A549 (cell line): ENCODE measurements at places on chromosomes 13 and 19. TPM values are rescaled to one million over a fixed set of nuclear protein-coding genes. Genes with fewer than 3 reads are reported as not detected.

Gene CGB8
- 2.0 to 2.7 TPM (median 2.4 TPM) in 3 replicates for polyA plus RNA-seq

Gene TMPRSS9
- 0.04 TPM in 1 of 3 replicates, not detected in the others for polyA plus RNA-seq

Gene KIR2DL3
- not detected in 3 replicates for polyA plus RNA-seq

Gene ANKRD24
- 0.28 to 0.54 TPM (median 0.36 TPM) in 3 replicates for polyA plus RNA-seq

Gene ZNF575
- 1.4 to 2.2 TPM (median 1.5 TPM) in 3 replicates for polyA plus RNA-seq

Gene SEMA6B
- polyA plus RNA-seq: 8.0 to 9.0 TPM (median 9.0 TPM) in 3 replicates

Gene PROZ
- not detected in 3 replicates for polyA plus RNA-seq

Gene CYSLTR2
- not detected in 3 replicates for polyA plus RNA-seq

Gene LRRC8E
- polyA plus RNA-seq: 3.7 to 4.8 TPM (median 4.4 TPM) in 3 replicates

Gene SMIM44
- polyA plus RNA-seq: not detected in 3 replicates

Gene RNF225
- not detected in 3 replicates for polyA plus RNA-seq

Gene OXGR1
- polyA plus RNA-seq: not detected in 3 replicates

GRCh38 chr19:48123907-48124651 lies 13.5 kb upstream of the PLA2G4C start:
- DNase-seq: peak; percentile 36

GRCh38 chr13:110944121-110944967 lies 29.5 kb upstream of the ANKRD10 start:
- DNase-seq: peak; percentile 44

GRCh38 chr13:30268673-30269072 lies 38.7 kb downstream of the KATNAL1 start:
- no peak for DNase-seq

- DNase-seq: no peak
Observed at GRCh38 chr13:110937511-110938285, 22.8 kb upstream of the ANKRD10 start.

DNA sequence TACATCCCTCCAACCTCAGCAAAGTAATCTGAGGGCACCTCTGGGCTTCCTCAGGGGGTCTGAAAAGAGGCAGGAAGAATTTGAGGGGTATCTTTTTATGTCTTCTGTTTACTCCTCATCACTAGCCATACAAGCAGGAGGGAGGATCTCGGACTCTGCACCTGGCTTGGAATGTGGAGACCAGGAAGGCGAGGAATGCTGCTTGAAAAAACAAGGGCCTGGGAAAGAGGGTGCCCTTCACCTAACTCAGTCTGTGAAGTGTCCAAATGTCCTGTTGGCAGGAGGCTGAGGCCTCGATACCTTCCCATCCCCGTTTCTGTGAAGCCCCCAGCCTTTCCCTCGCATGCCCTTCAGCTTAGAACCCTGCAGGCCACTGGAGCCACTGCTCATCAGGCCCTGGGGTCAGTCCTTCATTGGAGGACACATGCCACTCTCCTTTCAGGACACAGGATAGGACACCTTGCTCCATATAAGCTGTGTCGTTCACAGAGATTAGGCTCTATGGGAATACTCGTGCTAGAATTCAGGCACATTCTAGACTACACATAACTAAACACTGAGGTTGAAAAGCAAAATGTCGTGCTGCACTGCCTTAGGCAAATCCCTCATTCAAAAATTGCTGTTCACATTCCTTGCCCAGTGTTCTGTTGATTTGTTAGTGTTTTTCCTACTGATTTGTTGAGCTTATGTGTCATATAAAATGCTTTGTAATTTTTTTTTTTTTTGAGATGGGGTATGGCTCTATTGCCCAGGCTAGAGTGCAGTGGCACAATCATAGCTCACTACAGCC lies 49.7 kb downstream of the ESD start:
- DNase-seq: no peak

- no peak for DNase-seq
Observed at GRCh38 chr13:51524829-51525566, 59.3 kb upstream of the WDFY2 start.

GRCh38 chr13:80924596-80924995 lies 583.7 kb upstream of the SPRY2 start:
- DNase-seq: no peak

GRCh38 chr19:33241530-33242101 lies 16.0 kb upstream of the SLC7A10 start:
- DNase-seq: no peak

GRCh38 chr13:34349091-34349722 lies 531.3 kb downstream of the RFC3 start:
- peak; percentile 79 for DNase-seq

GRCh38 chr19:51181913-51182419 lies 39.9 kb downstream of the SIGLEC7 start:
- no peak for DNase-seq

GRCh38 chr13:20148501-20149183 lies 12.2 kb downstream of the GJA3 start:
- no peak for DNase-seq

- peak; percentile 100 for DNase-seq
Observed at GRCh38 chr19:45817010-45817724, 2.1 kb upstream of the RSPH6A start.

- no peak for DNase-seq
Observed at GRCh38 chr13:24900507-24900906, 136.5 kb downstream of the RNF17 start.

DNA sequence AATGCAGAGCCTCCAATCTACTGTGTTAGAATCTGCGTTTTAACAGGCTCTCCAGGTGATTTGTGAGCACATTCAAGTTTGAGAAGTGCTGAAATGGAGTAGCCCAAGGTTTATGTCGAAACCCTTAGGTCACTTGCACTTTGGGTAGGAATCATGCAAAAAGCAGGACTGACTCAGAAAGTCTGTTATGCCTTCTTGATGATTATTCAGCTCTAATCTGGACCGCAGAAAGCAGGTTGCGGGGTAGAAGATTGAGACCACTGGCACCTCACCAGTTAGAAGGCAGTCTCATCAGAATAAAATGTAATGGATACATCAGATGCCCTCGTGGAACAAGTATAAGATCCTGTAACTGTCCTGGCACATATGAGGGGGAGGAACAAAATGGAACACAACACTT lies 326.3 kb downstream of the DCLK1 start:
- no peak for DNase-seq

- no peak for DNase-seq
Observed at GRCh38 chr19:40366697-40367561, 18.4 kb downstream of the PLD3 start.

- no peak for DNase-seq
Observed at GRCh38 chr13:37023871-37024270, 23.3 kb downstream of the EXOSC8 start.

DNA sequence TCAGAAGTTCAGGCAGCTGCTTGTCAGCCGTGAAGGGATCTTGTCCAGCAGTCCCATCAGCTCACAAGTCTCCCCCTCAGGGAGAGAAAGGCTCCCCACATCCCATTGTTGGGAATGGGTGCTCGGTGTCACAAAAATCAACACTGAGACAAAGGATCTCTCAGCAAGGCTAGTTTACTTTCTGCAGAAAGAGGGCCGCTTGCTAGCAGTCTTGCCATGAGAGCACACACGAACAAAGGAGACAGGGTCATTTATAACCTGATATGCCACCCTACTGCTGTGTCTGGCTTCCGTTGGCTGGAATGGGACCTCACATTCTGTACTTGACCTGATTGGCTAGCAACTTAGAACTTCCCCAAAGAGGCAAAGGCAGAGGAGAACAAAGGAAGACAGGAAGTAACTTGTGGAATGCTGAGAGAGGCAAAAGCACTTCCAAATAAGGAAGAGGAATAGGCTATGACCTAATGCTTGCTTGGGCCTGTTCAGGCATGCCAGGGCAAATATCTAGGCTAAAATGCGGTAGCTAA lies 8.7 kb upstream of the IGFL3 start:
- peak; percentile 94 for DNase-seq
